ENCODE measurements at places on chromosomes 7 and 10.
A peak's percentile ranks its signal among the peaks of the same experiment; 100 is the strongest.

GRCh38 chr10:88835096-88835909 lies 16.3 kb downstream of the ANKRD22 start:
- peak; percentile 90 for DNase-seq

DNA sequence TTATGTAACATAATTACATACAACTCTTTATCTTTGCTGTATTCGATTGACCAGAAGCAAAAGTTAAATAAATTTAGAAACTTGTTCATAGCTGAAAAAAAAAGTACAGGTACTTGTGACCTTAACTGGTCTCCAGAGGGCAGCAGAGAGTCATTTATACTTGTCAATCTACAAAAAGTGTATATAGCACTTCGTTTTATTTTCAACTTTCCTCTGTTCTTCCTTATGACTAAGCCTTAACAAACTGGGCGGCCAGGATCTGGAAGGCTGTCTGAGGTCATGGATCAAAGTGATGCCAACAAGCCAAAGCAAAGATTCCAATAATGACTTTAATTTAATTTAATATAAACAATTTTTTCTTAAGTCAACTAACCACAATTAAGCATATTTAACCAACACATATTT lies 29.8 kb downstream of the C10orf67 start:
- DNase-seq, result peak; percentile 88

GRCh38 chr7:23405240-23405618 lies 65.1 kb downstream of the IGF2BP3 start:
- no peak for DNase-seq

DNA sequence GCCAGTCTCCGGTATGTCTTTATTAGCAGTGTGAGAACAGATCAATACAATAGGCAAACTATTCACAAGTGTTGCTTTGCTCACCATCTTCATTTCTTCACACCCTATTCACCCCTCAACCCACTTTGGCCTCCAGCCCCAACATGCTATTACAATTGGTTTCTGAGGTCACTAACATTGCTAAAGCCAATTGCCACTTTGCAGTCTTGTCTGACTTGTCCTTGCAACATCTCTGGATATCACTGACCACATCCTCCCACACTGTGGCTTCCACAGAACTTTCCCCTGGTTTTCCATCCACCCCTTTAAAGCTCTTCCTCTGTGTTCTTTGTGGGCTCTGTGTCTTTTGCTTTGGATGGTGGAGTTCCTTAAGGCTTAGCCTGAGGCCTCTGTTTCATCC lies 5.2 kb upstream of the APBB1IP start:
- DNase-seq, result no peak

GRCh38 chr7:66779669-66780409 lies 39.3 kb downstream of the RABGEF1 start:
- DNase-seq, result peak; percentile 63

DNA sequence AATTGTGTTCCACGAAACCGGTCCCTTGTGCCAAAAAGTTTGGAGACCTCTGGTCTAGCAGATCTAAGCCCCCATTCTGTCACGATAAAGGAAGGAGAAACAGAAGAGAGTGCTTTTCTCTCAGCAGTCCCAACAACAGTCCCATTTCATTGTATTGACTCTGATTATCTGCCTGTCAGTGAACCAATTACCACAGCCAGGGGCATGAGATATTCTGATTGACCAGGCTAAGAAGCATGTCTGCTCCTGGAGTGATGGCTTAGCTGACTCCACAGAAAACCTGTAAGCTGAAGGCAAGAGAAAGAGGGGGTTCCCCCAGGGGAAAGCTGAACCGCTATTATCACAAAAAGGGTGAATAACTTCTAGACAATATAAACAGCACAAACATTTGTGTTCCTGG lies 765.4 kb downstream of the SORCS1 start:
- no peak for DNase-seq

DNA sequence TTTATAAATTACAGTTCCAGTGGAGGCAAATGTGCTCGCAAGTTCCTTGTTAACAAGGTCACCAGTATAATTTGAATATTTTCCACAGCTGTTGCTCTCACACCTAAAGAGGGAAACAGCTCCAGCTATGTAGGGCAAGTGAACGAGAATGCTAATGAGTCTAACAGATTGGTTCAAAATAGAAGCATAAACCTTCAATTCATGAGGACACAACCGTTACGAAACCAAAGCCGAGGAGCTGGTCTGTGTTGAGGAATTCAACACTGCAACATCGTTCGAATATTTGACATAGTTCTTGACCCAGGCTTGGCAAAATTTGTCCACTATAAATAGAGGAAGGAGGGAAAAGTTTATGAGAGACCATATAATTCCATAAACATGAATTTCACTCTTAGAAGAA lies 161.3 kb downstream of the KLF6 start:
- peak; percentile 92 for DNase-seq

DNA sequence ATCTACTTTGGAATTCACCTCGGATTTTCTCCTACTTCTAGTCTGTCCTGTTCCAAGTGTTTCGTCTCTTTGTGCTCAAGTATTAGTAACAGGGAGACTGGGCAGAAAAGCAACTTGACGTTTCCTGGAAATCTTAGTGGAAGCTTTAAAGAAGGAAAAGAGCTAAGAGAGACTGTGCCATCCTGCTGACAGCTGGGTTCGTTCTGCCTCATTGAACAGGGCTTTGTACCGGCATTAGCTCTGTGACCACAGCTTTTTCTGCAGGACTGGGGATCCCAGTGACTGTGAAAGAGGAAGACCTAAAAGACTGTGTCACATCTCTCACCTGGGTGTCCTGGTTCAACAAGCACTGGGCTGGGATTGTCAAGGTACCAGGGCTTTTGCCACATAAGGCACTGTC lies 70.8 kb upstream of the CDCA7L start:
- no peak for DNase-seq

DNA sequence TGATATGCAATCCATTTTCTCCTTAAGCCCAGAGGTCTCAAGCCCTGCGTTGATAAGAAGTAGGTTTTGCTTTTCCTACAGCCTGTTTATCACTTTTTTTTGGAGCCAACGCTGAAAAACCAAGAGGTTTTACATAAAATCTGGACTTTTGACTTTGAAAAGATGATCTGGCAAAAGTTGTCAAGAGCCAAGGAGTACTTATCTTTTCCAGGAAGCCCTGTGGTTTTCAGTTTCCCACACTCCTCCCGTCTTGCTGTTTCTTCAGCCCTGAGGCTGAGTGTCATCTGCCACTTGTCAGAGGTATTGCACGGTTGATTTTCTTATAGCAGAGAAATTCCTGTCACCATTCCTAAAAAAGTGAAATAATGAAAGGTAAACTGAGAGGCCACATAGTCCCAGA lies 108.7 kb downstream of the TYW1 start:
- peak; percentile 82 for DNase-seq

DNA sequence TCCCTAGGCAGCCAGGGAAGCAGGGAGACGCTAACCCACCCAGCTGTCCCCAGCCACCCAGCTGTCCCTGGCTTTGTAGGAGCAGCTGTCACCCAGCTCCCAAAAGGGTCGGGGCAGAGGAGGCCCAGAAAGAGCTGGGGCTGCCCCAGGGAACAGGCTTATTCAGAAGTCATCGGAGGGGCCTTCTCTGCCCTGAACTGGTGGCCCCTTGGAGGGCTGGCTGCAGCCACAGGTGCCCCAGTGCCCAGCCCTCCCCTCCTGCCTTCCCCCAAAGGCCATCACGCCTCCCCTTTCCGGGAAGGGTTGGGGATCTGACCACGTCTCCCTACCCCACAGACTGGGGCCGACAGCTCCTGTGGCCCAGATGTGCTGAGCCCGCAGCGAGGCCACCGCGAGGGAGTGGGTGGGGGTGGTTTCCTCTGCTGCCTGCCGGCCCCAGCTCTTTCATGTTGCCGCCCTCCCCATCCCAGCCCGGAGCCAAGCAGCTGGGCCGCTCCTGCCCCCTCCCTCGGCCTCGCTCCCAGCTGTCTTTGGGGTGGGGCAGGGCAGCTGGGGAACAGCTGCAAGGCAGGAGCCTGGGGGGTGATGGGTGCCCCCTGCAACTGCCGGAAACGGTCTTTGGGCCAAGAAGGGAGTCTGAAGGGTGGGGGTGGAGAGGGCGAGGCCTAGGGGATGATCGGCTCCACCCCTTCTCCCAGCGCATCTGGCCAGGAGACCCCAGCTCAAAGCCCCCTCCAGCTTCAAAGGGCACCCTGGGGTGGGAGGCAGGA lies 16.8 kb downstream of the TRIM8 start:
- peak; percentile 87 for DNase-seq

DNA sequence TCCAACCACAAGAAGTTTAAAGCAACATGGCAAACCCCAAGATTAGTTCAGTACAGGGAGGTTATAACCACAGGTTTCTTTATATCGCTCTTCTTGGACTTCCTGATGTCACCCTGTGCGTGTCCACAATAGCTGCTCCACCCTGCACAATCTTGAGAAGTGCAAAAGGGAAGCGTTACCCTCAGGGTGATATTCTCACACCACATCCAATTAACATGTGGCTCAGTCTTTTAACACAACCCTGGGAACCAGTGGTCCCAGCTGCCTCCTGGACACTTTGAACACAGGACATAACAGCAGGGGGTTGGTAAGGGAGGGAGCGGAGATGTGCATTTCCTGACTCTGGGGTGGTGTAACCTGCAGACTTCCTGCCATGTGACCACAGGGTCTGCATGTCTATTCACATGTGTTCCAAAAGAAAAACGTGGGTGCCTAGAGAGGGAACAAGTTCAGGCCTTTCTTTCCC lies 64.6 kb downstream of the GSAP start:
- DNase-seq, result no peak

GRCh38 chr7:34341326-34341725 lies 316.7 kb upstream of the NPSR1 start:
- no peak for DNase-seq

DNA sequence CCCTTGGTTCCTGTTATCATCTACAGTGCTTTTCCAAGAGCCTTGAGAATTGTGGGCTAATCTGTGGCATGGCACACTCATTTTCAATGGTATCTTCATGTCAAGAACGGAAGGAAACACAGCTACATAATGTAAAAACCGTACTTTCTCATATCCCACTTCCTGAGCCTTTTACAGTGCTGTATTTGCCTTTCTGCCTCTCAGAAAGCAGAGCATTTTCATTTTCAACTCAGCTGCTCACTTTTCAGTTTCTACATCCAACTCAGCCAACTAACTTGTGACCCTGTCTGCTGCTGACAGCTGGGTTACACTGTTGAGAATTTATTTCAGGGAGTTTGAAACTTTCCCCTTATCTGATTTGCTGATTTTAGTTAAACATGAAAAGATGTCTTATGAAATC lies 875.8 kb upstream of the KCND2 start:
- DNase-seq, result no peak

- no peak for DNase-seq
These were observed 84.7 kb downstream of the ARL5B start for GRCh38 chr10:18743926-18744325.

- no peak for DNase-seq
These were observed 43.2 kb downstream of the KCNMA1 start for GRCh38 chr10:77594471-77594783.

DNA sequence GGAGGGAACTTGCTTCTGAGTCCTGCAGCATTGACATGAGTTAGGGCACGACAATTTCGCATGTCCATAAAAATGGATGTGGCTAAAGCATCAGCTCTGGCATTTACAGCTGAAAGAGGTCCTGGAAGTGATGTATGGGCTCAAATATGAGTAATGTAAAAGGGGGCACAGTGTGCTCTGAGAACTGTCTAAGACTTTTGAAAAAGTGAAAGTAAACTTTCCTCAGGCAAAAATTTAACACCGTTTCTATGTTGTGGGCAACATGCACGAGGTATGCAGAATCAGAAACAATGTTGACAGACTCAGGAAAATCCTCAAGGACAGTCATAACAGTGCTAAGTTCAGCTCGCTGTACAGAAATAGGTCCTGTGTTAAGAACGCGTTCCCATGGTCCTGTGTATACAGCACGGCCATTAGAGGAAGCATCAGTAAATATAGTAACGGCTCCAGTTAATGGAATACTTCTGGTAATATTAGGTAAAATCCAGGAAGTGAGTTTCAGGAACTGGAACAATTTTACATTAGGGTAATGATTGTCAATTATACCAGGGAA lies 37.9 kb upstream of the AKR1C2 start:
- DNase-seq, result no peak

DNA sequence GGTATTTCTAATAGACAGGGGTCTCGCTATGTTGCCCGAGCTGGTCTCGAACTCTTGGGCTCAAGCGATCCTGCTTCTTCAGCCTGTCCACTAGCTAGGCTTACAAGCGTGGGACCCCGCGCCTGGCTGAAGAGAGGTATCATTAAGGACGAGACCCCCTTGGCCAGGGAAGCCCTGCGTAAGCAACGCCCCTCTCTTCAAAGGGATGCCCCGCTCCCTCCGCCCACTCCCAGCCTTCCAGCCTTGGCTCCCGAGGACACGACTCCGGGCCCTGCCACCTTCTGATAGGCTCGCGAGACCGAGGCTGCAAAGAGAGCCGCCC lies 220 bp upstream of the ZKSCAN5 start:
- DNase-seq, result no peak

DNA sequence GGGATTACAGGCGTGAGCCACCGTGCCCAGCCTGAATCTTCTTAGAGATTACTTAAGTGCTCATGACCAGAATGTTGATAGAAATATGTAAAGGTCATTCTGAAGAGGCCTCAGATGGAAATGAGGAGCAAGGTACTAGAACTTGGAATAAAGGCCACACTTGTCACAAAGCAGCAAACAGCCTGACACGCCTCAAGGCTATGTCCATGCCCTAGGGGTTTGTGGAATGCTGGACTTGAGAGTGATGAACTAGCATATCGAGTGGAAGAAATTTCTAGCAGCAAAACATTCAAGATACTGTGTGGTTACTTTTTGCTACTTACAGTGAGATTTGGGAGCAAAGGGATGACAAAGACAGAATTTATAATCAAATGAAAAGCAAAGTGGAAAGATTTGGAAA lies 39.0 kb downstream of the ZNF438 start:
- no peak for DNase-seq

- DNase-seq, result peak; percentile 22
These were observed 142.8 kb upstream of the SEMA3A start for GRCh38 chr7:84337429-84337828.

- DNase-seq, result peak; percentile 51
These were observed 588 bp downstream of the CYREN start for GRCh38 chr7:135169964-135170273.

DNA sequence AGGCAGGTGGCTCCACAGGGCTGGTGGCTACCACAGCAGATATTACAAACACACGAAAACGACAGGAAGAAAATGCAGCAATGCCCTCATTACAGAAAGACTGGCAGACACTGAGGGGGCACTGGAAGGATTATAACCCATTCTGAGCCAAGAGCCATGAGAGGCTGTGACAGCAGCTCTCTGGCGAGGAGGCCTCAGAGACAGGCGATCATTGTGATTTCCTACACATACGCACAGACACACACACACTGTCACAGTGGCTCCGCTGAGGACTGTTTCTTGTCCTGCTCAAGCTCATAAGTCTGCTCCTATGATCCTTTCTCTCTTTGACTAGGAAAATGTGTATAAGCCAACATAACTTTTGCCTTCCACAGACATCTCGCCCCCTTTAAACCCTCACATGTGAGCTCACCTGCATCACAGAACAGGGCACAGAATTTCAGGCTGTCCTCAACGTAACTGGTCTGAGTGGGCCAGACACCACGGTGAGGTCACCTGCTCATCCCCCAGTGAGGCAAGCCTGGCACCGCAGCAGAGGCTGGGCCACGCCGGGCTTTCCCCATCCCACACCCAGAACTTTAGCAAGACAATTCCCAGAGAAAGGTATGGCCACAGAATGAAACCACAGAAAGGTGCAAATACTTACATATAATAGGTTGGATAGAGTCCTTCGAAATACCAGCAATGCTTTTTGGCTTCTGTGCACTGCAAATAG lies 51.7 kb downstream of the VOPP1 start:
- DNase-seq, result no peak

Data from fibroblast of villous mesenchyme (primary cell).